Femur (tissue), 1 donor: ENCODE measurements at places on chromosomes 3 and 15.

DNA sequence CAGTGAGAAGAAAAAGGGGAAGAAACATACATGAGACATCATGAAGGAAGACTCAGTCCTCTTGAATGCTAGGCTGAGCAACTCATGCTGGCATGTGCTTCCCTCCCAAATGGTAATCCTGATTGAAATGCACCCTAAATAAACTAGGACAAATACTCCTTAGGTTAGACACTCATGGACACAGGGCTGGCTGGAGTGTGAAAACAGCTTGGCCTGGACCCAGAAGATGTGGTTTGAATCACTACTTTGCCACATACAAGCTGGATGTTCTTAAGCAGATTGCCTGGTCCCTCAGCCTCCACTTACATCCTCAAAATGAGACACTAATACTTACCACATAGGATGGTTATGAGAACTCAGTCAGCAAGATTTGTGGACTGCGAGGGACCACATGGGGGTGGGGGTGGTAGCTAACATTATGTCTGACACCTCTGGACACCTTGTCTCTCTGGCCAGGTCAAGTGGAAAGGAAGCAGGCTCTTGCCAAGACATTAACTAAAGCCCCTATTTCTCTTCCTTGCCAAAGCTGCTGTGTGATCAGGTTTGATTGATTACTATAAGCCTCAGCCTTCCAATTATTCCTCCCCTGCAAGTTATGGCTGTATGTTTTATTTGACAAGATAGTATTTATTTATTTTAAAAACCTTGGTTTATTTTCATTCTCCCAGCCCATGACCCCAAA lies 138.9 kb upstream of the SLC7A14 start:
- DNase-seq: no peak

- DNase-seq: no peak
These were observed 747.9 kb downstream of the ROBO1 start for GRCh38 chr3:79019924-79020173.

- no peak for DNase-seq
These were observed 180.7 kb upstream of the GRM7 start for GRCh38 chr3:6680119-6680806.

GRCh38 chr3:30686176-30686575 lies 79.8 kb downstream of the TGFBR2 start:
- no peak for DNase-seq

GRCh38 chr3:22089284-22089683 lies 338.3 kb upstream of the ZNF385D start:
- no peak for DNase-seq
